ENCODE measurements at places on chromosomes 2 and 18.
A peak's percentile ranks its signal among the peaks of the same experiment; 100 is the strongest.

- no peak for DNase-seq
- no peak overlapping the region for H3K27ac ChIP-seq
- H3K4me1 ChIP-seq: no peaks in the 10 kb centered on the region
- peaks cover 2% of the 10 kb centered on the region for H3K27me3 ChIP-seq
- no peak overlapping the region for H3K4me3 ChIP-seq
Observed at GRCh38 chr2:20184067-20184938, 40.6 kb downstream of the SDC1 start.

- peaks cover 27% of the 10 kb centered on the region for H3K27me3 ChIP-seq
- DNase-seq: no peak
- H3K4me3 ChIP-seq: no peak overlapping the region
- no peaks in the 10 kb centered on the region for H3K4me1 ChIP-seq
Observed at GRCh38 chr2:69292256-69292655, 94.8 kb downstream of the GFPT1 start.

DNA sequence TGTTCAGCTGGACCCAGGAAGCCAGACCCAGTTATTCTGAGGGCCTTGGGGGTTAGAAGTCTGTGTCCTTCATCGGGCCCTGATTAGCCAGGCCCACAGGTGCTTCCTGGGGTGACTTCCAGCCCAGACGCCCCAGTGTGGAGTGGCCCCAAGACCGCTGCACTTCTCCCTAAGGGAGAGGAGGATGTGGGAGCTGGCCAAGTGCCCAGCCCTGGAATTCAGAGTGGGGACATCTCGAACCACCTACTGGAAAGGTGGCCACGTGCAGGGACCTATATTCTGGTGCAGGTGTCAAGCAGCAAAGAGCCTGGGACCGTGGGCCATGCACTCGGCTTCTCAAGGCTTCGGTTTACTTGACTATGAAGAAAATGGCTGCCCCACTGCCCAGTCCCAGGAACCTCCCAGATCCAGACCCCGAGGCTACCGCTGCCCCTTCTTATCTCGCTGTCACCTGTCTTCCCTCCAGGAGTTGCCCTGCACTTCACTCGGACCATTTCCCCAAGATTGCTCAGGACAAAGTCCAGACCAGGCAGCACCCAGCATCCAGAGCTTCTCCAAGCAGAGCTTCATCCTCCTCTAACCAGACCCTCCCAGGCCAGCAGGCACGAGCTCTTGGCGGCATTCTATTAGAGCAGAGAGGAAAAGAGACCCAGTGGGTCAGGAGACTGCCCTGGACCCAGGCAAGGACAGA, 142.8 kb upstream of the ID2 start:
- DNase-seq: no peak
- H3K27ac ChIP-seq: peak overlapping the region; percentile 46
- peaks cover 57% of the 10 kb centered on the region for H3K4me1 ChIP-seq
- H3K36me3 ChIP-seq: no peaks in the 10 kb centered on the region

DNA sequence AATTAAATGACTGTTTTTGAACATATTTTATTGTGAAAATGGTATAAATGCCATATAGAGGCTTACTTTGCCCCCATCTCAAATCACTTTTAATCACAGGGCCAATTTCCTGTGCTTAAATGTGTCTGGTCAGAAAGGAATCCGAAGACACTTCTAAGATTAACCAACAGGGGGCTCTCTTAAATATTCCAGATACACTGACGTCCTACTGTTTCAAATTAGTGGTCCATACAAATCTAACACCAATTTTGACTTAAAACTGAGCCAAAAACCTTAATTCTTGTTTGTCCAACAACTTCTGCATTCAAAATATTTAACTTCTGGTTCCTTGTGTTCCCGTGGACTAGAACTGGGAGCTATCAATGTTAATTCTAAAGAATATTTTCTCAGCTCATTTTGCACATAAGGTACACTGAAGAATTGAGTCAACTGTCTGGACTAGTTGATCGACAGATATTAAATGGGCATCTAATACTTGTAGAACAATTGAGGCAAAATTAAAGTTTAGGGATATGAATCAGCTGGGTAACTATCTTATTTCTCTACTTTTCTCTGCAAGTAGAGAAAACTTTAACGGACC, 557.5 kb downstream of the ARHGAP15 start:
- no peak overlapping the region for H3K27ac ChIP-seq
- DNase-seq: no peak
- peaks cover 2% of the 10 kb centered on the region for H3K4me1 ChIP-seq

DNA sequence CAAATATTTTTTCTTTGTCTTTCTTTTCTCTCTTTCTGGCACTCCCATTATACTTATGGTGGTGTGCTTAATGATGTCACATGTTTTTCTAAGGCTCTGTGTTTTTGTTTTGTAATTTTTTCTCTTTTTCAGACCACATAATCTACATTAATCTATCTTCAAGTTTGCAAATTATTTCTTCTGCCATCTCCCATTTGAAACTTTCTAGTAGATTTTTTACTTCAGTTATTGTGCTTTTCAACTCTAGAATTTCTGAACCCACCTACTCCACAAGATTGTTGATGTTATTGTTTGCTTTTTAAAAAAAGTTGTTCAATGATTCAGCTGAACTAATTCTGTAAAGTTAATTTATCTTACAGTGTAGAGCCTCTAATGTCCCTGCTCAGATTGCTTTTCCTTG, 121.4 kb downstream of the SCN3A start:
- H3K4me3 ChIP-seq: no peak overlapping the region
- no peaks in the 10 kb centered on the region for H3K36me3 ChIP-seq

DNA sequence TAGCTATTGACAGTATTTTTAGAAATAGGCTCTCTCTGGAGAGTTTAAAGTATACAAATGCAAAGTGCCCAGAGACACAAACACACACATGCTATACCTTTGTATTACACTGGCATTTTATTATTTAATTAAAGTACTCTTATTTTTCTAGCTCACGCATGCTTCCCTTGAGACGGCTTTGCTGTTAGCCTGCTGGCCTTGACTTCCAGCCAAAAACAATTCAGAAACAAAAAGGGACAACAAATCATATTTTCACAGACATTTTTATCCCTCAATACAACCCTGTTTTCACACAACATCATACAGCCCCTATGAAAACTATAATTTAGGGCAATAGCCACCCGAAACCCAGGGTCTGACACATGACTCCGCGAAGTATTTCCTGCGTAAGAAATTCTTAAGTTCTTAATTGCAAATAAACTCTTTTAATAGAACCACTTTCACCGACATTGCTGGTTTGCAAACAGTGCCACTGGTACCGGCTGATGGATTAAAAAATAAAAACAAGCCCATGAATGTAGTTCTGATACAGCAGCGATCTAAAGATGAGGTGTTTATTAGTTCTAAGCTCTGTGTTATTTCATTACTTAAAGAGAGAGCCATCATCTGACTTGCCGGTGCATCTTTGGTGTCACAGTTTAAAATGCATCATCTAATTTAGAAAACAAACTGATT, 185.1 kb downstream of the TCF4 start:
- no peaks in the 10 kb centered on the region for H3K4me1 ChIP-seq
- no peak overlapping the region for H3K27ac ChIP-seq
- no peaks in the 10 kb centered on the region for H3K36me3 ChIP-seq

GRCh38 chr2:151861174-151861573, 33.0 kb upstream of the ARL5A start:
- H3K4me1 ChIP-seq: no peaks in the 10 kb centered on the region
- H3K4me3 ChIP-seq: no peak overlapping the region
- no peak for DNase-seq
- no peaks in the 10 kb centered on the region for H3K36me3 ChIP-seq
- H3K27me3 ChIP-seq: no peaks in the 10 kb centered on the region

- DNase-seq: no peak
- no peaks in the 10 kb centered on the region for H3K27me3 ChIP-seq
- no peaks in the 10 kb centered on the region for H3K36me3 ChIP-seq
Observed at GRCh38 chr18:44130376-44130942, 550.2 kb upstream of the SETBP1 start.

- no peak for DNase-seq
- H3K4me1 ChIP-seq: no peaks in the 10 kb centered on the region
- H3K36me3 ChIP-seq: no peaks in the 10 kb centered on the region
- no peak overlapping the region for H3K4me3 ChIP-seq
Observed at GRCh38 chr2:137893145-137893544, 71.1 kb upstream of the HNMT start.

GRCh38 chr18:59898609-59899297, 1.0 kb upstream of the PMAIP1 start:
- H3K36me3 ChIP-seq: peaks cover 28% of the 10 kb centered on the region
- H3K27ac ChIP-seq: peak overlapping the region; percentile 97
- peaks cover 41% of the 10 kb centered on the region for H3K4me1 ChIP-seq
- H3K27me3 ChIP-seq: no peaks in the 10 kb centered on the region
- DNase-seq: no peak

GRCh38 chr2:141911485-141912066, 219.2 kb downstream of the LRP1B start:
- H3K27ac ChIP-seq: no peak overlapping the region
- no peaks in the 10 kb centered on the region for H3K36me3 ChIP-seq
- no peaks in the 10 kb centered on the region for H3K4me1 ChIP-seq
- H3K27me3 ChIP-seq: no peaks in the 10 kb centered on the region
- DNase-seq: no peak

GRCh38 chr18:73199151-73199550, 331.4 kb upstream of the NETO1 start:
- H3K27me3 ChIP-seq: no peaks in the 10 kb centered on the region
- H3K4me3 ChIP-seq: no peak overlapping the region
- no peaks in the 10 kb centered on the region for H3K36me3 ChIP-seq
- no peaks in the 10 kb centered on the region for H3K4me1 ChIP-seq
- no peak for DNase-seq
- H3K27ac ChIP-seq: no peak overlapping the region

GRCh38 chr2:75100801-75101151, 98.5 kb downstream of the TACR1 start:
- H3K4me1 ChIP-seq: no peaks in the 10 kb centered on the region
- H3K27ac ChIP-seq: no peak overlapping the region
- H3K4me3 ChIP-seq: no peak overlapping the region

DNA sequence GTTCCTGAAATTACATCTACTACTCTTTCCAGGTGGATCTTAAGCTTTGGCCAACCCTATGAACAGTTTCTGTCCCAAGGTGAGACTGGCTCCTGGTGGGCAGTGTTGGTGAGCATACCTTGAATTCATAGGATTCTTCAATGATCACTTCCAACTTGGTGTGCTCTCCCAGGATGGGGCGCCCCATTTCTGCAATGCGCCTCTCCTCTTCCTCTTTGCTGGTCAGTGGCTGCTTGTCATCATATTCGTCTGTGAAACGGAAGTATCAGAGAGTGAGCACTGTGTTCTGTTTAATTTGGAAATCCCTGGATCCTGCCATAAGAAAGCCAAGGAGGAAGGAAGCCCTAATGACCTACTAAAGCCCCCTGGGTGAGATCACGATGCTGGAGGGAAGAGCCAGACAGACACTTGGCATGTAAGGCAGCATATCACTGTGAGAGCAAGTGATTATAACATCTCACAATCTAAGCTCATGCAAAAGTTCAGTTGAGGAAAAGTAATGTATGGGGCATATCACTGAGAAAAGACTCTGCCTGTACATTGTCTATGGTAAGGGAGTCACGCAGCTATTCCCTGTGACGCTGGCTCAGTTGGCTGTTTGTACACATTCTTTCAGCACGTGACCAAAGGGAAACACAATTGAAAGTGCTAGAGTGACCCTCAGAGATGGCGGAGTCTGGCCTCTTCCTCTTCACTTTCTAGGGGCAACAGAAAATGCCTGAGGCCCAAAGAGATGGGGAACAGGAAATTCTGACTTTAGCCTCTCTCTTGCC, 287.0 kb downstream of the SLC8A1 start:
- no peak overlapping the region for H3K27ac ChIP-seq
- peaks cover 12% of the 10 kb centered on the region for H3K4me1 ChIP-seq
- H3K36me3 ChIP-seq: peaks cover 2% of the 10 kb centered on the region
- no peaks in the 10 kb centered on the region for H3K27me3 ChIP-seq

GRCh38 chr18:70762812-70763211, 474.0 kb downstream of the SOCS6 start:
- H3K27me3 ChIP-seq: no peaks in the 10 kb centered on the region
- no peak overlapping the region for H3K27ac ChIP-seq
- no peaks in the 10 kb centered on the region for H3K4me1 ChIP-seq
- H3K36me3 ChIP-seq: no peaks in the 10 kb centered on the region
- H3K4me3 ChIP-seq: no peak overlapping the region

Data from T-helper 2 cell treated with Interferon-gamma antibody and Interleukin-4, amounts not matched to agents 5 μg/mL and 100 μg/mL, for 36 hours (primary cell).